D721Med (cell line): ENCODE measurements at places on chromosomes 6 and 20.

DNA sequence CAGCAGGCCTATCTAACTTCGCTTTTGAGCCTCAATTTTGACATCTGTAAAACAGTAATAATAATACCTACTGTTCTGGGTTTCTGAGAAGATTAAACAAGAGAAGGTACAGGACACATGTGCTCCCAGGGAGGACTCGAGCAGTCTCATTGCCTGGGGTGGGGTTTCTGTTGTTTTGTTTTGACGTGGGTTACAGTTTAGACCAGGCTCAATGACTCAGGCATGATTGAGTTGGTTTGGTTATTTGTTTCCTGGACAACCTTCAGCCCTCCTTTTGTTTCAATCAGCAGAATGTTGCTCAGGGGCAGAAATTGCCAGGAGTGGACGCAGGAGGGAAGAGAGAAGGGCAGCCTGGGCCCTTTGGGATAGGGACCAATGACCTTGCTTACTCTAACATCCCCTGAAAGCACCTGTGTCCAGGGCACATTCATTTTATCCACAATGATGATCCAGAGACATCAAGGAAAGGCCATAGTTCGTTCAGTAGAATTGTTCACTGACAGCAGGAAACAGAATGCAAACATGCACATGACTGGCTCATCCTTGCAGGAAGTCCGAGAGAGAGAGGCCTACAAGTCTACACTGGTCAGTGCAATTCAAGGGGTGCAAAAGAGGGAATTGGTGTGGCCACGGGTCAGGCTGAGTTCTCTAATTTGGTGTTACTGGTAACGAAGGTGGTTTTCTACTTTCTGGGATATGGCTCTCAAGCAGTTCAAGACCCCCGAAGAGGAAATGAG, 74.5 kb upstream of the MRPS10 start:
- no peak for DNase-seq

DNA sequence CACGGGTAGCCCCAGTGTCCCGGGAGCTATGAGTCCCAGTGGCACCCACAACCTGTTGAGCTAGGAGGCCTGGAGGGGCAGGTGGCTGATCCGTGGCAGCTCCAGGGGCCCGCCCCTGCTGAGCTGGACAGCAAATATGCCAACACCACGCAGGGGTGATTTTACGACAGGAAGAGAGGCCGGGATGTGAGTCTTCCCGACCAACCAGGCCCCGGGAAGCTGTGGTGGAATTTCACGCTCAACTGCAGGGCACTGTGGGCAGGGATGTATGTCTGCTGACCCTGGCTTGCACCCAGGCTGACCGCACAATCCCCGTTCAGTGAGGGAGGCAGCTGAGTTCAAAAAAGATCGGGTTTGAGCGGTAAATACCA, 183.9 kb downstream of the ERMARD start:
- no peak for DNase-seq

- DNase-seq, result no peak
These were observed 43.7 kb downstream of the TRIM38 start for GRCh38 chr6:26006086-26006939.

GRCh38 chr6:157106487-157106886, 216.8 kb downstream of the TMEM242 start:
- DNase-seq, result no peak

- no peak for DNase-seq
These were observed 942.5 kb upstream of the CITED2 start for GRCh38 chr6:140316966-140317365.

- no peak for DNase-seq
These were observed 122.3 kb downstream of the QKI start for GRCh38 chr6:163536770-163537169.

- DNase-seq, result no peak
These were observed 115.3 kb downstream of the RTN4IP1 start for GRCh38 chr6:106513808-106514582.

DNA sequence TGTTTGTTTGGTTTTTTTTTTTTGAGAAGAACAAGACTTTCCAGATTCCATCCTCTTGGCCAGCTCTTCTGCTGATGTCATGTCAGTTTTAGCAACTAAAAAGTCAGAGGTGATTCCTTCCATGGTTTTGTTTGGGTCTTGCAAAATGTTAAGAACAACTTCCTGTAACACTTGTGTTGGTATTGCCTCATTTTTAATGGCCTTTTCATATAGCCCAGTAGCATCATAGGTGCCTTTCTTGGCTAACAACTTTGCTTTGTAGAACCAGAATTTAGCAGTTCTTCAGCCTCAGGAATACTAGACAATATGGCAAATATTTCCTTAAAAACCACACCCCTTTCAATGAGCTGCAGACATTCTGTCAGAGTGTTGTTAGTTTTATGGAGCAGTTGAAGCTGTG, 99.5 kb upstream of the SIRPG start:
- DNase-seq, result no peak

DNA sequence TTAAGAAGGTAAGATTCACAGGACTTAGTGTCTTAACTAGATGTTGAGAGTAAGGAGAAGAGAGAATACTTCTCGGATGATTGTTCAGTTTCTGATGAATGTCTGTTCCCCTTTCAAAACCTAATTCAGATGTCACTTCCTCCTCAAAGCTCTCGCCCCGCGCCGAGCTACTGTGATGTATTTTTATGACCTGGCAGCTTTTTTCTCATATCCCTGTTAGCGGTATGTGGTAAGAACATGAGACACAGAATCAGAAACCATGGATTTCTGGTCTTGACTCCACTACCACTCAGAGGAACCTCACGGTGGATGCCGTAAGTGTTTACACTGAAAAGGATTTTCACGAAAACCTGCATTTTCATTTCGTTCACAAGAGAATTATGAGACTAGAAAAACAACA, 48.4 kb downstream of the CEP43 start:
- DNase-seq, result no peak

GRCh38 chr20:3277686-3278465, 38.9 kb upstream of the SLC4A11 start:
- DNase-seq, result no peak
